ENCODE measurements at places on chromosomes 2 and 18.

GRCh38 chr2:219099329-219099728 lies 38.6 kb upstream of the IHH start:
- no peak for DNase-seq

- DNase-seq: no peak
Measured at GRCh38 chr2:46915281-46915810, at the start of gene MCFD2. Gene MCFD2, minus strand, starts transcription at chr2:46915806. Its CDS starts 6,635 bp downstream, at chr2:46909171.

DNA sequence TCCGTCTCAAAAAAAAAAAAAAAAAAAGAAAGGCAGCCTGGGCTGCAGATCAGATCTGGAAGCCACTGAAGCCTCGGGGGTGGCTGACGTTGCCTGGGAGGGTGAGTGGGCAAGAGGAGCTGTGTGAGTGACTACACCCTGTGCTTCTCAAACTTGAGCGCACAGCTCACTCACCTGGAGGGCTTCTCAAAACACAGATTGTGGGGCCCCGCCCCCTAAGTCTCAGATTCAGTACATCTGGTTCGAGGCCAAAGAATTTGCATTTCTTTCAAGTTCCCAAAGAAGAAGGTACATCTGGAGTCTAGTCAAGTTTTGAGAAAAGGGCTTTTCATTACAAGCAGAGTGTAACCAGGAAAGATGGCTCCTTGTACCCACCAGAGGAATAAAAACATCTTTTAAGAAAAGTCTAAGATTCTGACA lies 97.7 kb upstream of the CAB39 start:
- DNase-seq: no peak

DNA sequence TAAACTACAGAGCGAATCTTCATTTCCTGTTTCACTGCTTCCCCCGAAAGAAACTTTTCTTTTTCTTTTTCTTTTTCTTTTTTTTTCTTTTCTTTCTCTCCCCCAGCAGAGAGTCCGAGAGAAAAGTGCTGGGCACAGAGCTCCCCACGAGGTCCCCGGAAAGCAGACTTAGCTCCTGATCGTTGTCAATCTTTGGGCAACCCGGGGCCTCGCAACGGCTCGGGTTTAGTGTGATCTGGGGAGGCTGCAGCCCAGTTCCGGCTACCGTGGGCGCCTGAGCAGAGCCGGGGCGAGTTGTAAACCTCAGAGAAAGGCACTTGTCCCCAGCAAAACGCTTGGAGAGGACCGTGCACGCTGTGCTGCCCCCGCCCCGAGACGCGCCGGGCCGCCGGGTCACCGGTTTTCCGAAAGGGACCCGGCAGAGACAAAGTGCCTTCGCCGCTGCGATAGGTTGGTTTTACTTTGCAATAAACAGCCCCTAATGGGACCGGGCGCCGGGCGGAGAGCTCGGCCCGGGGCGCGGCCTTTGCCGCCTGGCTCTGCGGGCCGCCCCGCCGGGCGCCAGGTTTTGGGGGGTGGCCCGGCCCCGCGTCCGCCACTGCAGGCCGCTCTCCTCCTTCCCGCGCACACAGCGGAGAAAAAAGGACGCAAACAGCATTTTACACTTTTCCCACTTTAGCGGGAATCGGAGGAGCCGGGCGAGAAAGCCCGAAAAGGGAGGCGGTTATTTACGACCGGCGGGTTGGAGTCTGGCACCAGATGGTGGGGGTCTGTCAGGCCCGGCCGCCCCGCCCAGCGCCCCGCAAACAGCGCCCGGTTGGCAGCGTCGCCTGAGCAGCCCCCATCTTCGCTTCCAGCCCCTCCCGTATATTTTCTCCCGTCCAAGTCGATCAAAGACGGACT lies 136.0 kb downstream of the INSIG2 start:
- no peak for DNase-seq

- DNase-seq: peak; percentile 62
Measured at GRCh38 chr2:201642086-201642578, 1.2 kb downstream of the TMEM237 start.

- no peak for DNase-seq
Measured at GRCh38 chr2:43459446-43460173, 136.2 kb downstream of the THADA start.

- DNase-seq: no peak
Measured at GRCh38 chr2:65436824-65437221, 4.4 kb upstream of the SPRED2 start.

DNA sequence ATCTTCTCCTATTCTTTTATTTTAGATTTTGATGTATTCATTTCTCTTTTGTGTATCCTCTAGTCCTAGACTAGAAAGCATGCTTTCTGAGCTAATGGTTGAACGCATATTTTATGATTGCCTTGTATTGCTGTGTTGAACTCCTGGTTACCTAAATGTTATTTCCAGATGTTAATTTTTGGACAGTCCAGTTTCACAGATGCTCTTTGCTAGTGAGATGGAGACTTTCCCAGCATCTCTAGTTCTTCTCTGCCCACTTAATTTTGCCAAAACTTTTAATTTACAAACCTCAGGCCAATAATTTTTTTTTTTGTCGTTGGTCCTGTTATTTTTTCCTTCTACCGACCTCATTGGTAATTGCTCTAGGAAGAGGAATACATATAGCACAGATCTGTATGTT lies 153.2 kb downstream of the HAUS1 start:
- no peak for DNase-seq

DNA sequence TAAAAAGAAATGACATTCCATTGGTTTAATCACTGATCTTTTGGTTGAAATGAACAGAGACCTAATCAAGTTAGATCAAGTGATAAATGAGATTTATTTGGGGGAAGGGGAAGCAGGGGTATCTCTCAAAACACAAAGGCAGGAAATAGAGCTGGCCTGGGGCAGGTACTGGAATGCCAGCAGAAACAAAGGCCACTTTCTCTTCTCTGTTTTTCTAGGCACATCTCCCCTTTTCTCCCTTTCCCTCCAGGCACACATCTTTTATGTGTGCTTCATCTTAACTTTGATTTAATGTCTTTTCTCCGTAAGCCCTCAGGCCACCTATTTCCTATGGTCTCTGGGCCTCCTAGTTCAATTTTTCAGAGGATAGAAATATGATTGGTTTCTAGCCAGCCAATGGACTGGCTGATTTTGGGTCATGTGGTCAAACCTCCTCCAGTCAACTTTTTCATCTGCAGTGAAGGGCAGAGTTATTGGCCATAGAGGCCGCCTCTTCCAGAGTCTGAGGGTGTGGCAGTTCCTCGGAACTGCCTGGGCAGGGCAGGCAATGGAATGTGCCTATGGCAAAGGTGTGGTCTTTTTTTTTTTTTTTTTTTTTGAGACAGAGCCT lies 58.9 kb upstream of the FAM136A start:
- DNase-seq: no peak

DNA sequence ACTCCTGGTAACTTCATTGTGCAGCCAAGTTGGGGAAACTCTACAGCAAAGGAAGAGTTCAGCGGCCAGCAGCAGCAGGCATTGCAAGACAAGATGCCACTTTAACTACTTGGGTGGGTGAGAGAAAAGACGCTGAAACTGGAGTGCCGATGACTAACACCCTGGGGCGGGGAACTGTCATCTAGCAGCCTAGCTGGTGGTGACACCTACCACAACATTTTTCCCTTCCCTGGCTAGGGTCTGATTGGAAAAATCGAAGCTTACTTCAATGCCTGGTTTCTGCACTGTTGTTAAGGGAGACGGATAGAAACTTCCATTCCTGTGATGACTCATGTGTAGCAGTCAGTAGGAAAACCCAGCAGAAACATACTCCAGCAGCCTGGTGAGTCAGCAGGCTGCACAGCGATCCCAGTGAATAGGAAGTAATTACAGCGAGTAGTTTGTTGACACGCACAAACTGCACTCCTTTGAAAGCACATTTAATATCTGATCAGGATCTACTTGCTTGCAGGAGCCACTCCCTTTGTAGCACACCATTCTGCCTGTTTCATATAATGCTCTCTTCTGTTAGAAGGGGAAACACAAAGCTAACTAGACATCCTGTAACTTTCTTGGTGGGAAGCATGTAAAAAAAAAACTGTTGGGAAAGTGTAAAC lies 62.1 kb upstream of the MAPRE2 start:
- DNase-seq: peak; percentile 16

DNA sequence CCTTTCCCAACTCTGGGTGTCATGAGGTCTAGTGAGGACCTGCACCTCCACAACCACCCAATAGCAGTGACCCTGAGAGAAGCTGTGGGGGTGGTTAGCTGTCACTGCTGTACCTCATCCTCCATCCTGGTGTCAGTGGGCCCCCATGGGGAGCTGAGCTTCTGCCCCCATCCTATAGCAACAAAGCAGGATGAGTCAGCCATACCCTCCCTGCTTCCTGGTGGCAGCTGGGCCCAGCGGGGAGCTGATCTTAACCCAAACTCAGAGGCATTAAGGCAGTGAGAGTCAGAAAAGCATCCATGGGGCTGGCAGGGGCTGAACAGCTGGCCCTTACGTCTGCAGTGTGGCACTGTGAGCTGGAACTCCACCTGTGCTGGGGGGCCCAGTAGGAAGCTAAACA lies 247.8 kb upstream of the HDAC4 start:
- peak; percentile 42 for DNase-seq

- DNase-seq: no peak
Measured at GRCh38 chr2:12903272-12903671, 186.5 kb downstream of the TRIB2 start.

- no peak for DNase-seq
Measured at GRCh38 chr2:5951471-5951870, 259.3 kb downstream of the SOX11 start.

DNA sequence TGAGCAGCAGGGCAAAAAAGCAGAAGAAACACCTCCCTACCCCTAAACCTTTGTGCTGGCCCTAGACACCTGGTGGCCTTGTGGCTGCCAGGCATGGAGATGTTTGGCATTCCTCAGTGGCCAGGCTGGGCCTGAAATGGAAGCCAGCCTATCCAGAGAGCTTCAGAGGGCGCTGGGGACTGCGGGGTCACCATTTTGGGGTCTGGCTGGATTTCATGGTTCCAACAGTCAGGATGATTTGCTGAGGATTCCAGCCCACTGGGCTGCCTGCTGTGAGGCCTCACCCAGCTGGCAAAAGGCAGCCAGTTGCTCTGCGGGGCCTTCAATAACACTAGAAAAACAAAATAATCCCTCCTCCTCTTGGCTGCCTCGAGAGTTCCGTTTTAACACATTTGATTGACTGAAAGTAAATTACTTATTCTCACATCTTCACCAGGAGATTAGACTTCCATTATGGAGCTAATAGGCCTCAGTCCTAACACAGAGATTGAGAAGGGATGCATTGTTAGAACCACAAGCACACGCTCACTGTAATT lies 154.1 kb downstream of the EN1 start:
- DNase-seq: no peak

DNA sequence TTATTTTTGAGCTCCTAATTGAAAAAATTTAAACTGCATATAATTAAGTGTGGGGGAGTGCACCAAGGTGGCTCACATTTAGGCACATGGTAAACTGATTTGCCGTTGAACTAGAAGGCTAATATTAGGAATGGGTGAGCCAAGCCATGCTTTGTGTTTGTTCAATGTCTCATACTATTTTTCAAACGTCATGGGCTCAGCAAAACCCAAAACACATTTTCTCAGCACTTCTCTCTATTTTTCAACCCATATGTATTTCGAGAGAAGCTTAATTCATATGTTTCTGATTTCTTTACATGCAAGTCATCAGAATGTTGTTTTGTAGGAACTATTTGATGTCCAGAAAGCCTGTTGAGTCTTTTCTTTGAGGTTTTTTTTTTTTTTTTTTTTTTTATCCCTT lies 291.2 kb downstream of the TCF4 start:
- DNase-seq: no peak

DNA sequence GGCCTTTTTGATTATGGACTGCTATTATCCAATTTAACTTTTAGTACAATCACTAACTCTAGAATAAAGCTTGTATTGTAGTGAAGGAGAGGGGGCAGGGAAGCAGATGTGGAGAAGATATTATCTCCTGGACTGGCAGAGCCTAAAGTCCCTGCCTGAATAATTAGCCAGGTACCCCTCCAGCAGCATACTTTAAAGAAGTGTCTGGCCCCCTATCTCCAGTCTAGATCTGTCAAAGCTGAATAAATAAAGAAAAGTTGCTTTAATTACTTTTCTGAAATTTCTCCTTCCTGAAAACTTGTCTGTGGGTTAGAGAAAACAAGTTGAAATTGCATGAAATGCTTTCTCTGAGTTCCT lies 258.2 kb downstream of the SLC8A1 start:
- DNase-seq: no peak

- DNase-seq: peak; percentile 35
Measured at GRCh38 chr2:5692561-5693286, 540 bp downstream of the SOX11 start.

GRCh38 chr2:208183526-208183925 lies 6.3 kb downstream of the C2orf80 start:
- no peak for DNase-seq

DNA sequence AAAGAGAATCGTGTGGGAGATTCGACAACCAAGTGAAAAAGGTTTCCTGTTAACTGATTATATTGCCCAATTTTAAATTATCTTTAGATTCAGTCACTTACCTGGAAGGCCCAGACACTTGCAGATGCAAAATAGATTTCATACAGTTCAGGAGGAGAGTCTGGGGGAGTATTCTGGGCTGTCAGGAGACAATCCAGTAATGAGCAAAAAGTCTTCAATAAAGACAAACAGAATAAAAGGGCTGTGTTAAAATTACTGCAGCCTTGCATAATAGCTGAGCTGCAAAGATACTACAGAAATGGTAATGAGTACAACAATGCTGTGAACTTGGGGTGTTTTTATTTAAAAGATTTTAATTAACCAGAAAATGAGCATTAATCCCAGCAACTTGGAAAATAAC lies 303.6 kb downstream of the SP3 start:
- no peak for DNase-seq

DNA sequence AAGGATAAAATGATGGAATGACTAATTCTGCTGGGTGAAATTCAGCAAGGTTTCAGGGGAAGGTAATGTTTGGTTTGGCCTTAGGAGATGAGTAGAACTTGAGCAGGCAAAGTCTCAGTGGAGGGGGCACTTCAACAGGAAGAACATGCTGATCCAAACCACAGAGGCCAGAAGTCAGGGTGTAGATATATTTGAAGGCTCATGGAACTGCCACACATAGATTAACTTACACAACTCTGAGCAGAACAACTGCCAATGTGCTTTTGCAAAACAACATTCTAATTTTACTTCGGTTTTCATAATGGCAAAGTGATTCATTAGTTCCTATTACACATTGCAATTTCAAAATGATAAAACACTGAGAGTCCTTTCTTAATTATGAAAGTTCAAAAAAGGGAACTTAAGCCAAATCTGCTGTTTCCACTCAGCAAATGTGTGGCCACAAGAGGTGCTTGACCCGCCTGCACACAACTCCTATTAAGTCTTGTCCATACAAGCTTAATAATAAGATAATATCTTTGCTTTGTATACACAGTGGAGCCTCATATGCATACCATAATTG lies 284.8 kb downstream of the MREG start:
- no peak for DNase-seq

DNA sequence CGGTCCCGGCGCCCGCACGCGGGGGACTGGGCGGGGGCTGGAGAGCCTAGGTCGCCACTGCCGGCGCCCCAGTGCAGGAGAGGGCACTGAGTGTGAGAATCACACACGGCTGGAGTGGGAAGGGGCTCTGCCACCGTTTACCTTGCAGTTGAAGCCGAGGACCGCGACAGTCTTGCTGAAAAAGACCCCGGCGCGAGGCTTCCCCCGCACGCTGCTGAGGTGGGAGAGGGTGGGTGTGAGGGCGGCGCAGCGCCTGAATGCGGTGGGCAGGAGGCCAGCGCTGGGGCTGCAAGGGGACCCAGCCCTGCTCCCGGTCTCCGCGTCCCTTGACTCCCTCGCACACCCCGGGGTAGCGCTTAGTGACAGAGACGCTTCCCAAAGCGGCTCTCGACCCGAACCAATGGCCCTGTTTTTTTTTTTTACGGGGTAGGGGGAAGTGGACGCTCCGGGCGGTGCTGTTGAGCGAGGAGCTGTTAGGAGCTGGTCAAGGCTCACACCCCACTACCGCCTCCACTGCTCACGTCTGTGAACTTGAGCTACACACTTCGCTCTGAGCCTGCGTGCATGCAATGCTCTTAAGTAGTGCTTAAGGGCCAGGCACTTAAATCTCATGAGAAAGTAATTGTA lies 794 bp downstream of the NOTO start:
- no peak for DNase-seq
